Activated CD4-positive, alpha-beta T cell treated with anti-CD3 and anti-CD28 coated beads, Interleukin-2, amount 50 U/mL, for 24 hours (primary cell): ENCODE measurements at places on chromosomes 4 and X.
A peak's percentile ranks its signal among the peaks of the same experiment; 100 is the strongest.

DNA sequence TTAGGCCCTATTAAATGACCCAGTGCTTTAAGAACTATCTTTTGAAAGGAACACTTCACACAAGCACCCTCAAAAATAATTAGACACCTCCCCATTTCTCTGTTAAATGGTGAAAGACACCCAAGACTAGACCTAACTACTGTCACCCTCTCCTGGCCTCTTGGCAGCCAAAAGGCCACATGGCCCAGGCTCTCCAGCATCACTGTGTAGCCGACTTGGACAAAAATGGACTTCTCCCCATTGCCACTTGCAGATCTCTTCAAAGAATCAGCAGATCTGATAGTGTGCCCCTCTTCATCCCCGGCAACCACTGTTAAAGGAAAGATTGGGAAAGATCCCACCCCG, 2.0 kb downstream of the MID1IP1 start:
- no peak for DNase-seq

DNA sequence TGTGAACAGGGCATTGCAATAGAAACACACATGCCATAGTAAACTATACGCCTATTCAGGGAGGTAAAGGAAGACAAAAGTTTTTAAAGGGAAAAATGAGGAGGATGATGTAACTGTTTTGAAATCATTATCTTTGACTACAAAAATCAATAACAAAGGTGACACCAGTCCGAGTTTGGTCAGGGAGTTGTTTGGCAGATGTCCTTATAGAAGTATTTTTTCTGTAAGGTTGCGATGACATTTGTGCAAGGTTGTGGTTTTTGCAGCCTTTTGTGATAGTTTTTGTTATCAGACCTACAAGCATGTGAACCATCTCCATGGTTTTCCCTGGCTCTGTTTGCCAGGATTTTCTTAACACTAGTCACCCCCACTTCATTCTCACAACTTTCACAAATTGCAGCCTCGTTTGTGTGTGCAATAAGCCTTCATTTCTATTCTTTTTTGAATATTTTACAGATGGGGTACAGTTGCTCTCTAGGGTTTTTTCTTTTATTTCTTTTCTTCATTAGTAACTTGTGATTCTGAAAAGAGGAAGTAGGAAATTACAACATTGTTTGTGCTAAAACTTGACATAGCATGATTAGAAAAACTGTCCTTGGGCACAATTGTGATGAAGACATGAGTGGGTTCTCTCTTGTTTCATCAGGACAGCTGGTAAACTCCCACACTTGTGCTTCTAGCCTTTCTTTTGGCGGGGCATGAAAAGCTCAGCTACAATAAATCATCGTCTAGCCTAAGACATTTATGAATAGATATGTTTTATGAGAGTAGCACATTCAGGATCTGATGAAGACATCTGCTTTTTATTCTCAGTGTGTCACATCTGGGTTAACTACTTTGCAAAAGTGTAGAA, 60.2 kb upstream of the PNPLA4 start:
- DNase-seq: no peak

GRCh38 chr4:183907871-183908683, 3.0 kb downstream of the STOX2 start:
- no peak for DNase-seq

- DNase-seq: no peak
Measured at GRCh38 chr4:145154573-145154972, 25.8 kb downstream of the OTUD4 start.

DNA sequence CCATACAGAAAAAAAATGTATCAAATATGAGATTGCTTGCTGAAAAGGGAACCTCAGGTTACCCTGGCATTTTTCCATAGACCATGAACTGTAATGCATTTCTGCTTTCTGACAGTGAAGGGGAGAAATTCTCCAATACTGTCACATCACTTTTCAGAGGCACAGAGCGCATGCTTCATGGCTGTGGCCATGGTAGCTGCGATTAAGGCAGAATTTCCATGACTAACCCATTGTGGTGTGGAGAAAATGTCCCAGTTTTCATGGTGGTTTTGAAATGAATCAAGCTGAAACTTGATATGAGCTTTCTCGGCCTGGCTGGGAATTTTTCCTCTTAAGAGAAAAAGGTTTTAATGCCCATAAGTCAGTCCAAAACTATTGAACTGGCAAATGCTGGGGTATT, 39.5 kb upstream of the MAP3K15 start:
- DNase-seq: peak; percentile 40

GRCh38 chr4:8082517-8083055, 76.0 kb downstream of the ABLIM2 start:
- no peak for DNase-seq

DNA sequence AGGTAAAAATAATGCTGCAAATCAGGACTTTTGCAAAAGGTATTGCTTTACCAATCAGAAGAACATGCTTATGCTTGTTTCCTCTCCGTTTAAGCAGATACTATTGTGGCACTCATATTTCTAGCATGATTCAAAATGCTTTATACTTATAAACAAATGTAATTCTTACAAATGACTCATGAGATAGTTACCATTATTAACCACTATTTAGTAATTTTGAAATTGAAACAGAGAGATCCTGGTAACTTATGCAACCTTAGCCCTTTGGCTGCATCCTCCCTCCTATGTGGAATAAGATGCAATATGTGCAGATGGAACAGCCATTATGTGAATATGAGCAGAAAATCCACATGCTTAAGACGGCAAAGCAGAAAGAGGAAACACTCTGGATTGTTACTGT, 164.7 kb downstream of the PCDH18 start:
- DNase-seq: no peak

DNA sequence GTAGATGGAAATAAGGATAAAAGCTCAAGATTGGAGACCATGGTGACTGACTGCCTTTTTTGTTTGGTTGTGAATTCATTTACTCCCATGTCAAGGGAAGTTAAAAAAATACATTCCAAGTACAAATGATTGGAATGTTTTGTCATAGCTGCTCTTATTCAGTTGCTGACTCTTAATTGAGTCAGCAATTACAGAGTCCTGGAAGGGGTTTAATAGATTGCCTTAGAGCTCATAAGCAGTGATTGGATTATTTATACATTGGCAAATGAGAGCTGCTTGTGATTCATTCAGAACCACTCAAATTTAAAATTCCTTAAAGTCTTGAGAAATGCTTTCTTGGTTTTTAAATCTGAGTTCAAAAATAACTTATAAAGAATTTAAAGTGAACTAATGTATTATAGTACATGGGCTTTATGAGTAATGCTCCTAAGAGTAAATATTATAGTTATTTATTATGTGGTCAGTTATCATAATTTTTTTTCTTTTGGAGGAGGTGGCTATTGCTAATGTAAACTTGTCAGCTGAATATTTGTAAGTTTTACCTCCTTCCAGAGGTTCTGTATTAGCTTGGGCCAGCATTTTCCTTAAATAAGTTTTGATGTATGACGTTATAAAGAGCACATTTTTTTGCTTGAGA, 13.6 kb downstream of the JADE1 start:
- DNase-seq: no peak

- no peak for DNase-seq
Measured at GRCh38 chrX:72532366-72532765, 40.3 kb downstream of the HDAC8 start.

DNA sequence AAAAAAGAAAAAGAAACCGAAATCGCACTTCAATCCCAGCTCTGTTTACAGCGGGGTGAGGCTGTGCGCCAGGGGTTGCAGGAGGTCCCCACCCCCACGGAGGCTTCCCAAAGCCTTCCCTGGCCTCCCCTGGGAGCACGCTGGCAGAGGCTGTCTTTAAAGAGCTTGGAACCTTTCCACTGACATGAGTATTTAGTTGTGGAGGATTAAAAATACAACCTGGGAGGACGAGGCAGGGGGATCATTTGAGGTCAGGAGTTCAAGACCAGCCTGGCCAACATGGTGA, 69.1 kb downstream of the PPP2R2C start:
- DNase-seq: no peak

GRCh38 chr4:157772907-157773306, 399.9 kb downstream of the GASK1B start:
- no peak for DNase-seq

DNA sequence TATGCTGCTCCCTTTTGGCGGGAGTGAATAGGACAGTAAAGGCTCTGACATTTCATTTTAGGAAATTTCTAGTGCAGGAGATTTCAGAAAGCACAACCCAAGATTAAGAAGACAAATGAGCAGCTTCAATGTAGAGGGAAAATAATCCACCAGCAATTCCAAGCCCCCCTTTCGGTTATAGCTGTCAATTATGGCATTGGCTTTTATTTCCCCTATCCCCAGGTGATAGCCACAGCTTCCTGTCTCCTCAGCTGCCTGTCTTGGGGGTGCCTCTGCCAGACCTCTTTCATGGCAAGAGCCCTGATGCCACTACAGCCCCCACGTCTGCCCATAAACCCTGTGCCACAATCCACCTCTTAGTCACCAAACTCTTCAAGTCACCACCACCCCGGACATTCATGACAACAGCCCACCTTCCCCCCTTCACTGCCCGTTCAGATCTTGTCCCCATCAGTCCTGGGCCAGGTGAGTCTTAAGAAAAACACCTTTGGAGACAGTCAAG, 48.4 kb upstream of the CLNK start:
- DNase-seq: no peak

DNA sequence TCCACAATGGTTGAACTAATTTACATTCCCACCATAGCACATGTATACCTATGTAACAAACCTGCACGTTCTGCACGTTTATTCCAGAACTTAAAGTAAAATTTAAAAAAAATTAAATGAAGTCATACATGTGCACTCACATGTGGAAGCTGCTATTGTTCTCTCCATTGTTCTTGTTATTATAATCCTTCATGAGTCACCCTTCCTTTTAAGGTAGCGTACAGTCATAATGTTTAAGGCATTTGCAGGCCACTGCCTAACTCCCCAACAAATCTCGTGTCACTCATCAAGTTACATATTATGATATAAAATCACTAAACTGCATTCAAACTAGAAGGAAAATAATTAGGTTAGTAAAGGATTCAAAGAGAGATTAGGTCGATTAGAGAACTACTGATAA, 63.6 kb downstream of the SLC7A11 start:
- no peak for DNase-seq

- DNase-seq: no peak
Measured at GRCh38 chr4:174474457-174475075, 47.7 kb downstream of the HPGD start.
